ENCODE measurements at places on chromosomes 12 and 14.

GRCh38 chr12:1886396-1887008 lies 31.9 kb downstream of the CACNA2D4 start:
- DNase-seq, result no peak

GRCh38 chr14:49614196-49614595 lies 6.2 kb downstream of the RPL36AL start:
- no peak for DNase-seq

DNA sequence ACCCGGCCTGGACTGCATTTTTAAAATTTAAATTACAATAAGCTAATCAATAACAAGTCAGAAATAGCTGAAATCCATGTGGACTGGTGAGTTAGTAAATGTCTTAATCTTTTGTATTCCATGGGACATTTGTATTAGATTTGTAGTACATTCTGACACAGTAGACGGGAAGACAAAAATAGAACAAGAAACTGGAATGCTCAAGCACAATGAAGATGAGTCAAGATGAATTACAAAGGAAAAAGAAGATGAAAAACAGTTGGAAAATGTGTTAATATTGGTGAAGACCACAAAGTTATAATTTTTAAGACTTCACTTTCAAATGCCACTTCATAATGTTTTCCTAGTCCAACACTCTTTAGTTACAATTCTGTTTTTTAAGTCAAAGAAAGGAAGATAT lies 97.8 kb upstream of the FERMT2 start:
- DNase-seq, result no peak

DNA sequence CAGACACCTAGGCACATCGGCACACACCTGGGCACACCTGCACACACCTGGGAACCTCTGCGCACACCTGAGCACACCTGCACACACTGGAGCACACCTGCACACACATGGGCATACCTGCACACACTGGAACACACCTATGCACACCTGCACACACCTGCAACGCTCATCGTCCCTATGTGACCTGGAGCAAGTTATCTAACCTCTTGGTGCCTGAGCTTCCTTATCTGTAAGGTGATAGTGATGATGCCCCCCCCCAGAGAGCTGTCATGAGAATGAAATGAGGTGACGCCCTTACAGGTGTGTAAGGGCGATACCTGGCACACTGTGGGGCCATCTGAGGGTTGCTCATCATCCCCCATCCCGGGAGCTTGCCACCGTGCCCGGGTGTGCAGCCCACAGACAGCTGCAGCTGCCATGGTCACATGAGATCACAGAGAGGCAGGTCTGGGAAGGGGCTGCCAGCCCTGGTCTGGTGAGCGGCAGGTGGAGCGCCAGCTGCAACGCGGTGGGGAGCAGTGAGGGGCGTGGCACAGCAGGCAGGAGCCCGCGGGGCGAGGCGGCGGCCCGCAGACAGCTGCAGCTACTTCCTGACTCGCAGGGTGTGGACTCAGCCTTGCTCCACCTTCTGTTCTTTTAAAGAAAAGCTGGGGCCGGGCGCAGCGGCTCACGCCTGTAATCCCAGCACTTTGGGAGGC lies 59.9 kb upstream of the FBRSL1 start:
- DNase-seq, result no peak

DNA sequence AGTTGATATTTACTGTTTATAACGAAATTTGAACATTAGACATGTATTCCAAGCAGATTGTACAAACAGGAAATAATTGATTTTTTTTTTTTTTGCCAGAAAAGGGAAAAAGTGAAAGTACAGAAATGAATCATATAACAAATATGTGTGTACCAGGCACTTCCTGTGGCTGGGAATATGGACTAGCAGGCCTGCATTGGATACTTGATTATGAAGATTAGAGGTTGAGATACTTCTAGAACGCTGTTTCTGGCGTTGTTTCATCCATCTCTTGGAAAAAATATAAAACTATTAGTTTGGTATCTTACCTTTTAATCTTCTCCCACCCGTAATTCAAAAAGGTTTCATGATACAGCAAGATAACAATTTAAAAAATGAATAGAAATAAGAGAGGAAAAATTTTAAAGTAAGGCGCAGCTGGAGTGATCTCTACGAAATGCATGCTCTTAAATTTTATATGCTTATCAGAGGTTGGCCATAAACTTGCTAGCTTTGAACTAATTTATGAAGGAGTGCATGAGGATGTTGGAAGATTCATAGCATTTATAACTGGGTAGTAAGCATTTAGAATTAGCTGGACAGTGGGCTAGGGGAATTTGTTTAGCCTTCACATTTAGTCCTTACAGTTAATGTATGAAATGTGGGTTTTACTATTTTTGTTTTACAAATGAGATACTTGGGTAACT lies 90.8 kb downstream of the AEBP2 start:
- no peak for DNase-seq

GRCh38 chr12:51403681-51404136 lies 12.5 kb upstream of the GALNT6 start:
- no peak for DNase-seq

DNA sequence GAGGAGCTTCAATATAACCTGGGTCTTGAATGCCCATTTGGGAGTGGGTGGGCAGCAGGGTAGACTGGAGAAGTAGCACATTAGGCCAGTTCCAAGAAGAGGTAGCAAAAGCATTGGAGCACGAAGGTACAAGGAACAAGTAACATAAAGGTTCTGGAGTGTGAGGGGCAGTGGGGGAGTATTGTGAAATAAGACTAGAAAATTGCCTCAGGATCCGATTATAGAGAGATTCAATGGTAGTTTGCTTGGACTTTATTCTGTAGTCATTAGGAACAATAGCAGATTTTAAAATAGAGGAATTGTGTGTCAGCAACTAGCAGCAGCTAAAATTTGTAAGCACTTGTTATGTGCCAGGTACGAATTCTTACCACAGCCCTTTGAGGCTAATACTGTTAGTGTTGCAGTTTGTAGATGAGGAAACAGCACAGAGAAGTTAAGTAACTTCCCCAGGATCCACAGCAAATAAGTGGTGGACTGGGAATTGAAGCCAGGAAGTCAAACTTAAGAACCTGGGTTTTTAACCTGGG lies 61.8 kb downstream of the PPFIBP1 start:
- DNase-seq, result no peak

GRCh38 chr12:96495841-96496545 lies 6.6 kb downstream of the CFAP54 start:
- DNase-seq, result no peak

DNA sequence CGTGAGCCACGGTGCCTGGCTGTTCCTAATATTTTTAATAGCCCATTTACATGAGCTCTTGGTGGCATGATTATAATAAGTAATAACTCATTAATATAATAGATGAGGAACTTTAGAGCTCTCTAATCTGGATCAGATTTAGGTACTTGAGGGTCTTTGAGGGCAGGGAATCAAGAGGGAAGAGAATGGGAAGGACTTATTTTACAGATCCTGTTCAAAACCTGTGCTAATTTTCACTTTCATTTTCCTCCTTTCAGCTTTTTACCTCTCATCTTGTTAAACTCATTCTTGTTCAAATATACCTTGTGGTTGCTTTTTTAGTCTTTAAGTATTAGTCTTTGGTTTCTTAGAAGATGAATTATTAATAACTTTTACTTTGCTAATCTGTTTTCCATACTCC lies 5.6 kb downstream of the NECAP1 start:
- no peak for DNase-seq

GRCh38 chr14:50363714-50364111 lies 33.0 kb downstream of the CDKL1 start:
- no peak for DNase-seq

DNA sequence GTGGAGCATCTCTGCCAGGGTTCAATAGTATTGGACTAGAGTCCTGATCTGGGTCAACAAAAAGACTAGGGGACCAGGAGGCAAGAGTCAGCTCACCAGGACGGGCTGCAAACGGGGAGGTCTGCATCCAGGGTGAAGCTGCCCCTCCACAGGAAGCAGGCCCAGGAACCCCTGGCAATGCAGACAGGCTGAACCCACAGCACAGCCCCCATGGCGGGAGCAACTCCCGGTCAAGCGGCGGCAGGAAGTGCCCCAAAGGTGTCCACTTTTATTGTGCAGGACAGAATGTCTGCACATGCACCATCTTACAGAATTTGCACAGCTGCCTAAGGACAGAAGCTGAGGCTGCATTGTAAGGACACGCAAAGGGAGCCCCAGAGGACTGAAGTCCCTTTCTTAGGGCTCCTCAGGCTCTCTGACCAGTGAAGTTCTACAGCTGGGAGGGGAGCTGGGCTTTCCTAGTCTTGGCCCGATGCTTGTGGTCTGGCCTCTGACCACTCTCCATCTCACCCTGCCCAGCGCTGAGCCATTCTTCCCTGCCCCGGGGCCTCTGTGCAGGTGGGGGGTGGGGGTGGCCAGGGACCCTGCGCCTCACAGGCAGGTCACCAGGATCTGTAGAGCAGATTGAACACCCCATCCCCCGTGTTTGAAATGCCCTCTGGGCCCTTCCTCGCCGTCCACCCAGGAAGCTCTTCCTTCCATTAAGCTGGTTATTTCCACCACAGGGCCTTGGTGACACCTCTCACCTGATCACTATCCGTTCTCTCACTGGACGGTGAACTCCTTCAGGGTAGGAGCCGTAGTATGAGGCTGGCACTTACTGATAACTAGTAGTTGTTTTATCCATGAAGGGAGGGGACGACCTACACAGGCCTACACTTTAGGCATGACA lies 75.9 kb downstream of the NINJ2 start:
- DNase-seq, result no peak

GRCh38 chr12:85872497-85873091 lies 1.5 kb upstream of the NTS start:
- no peak for DNase-seq

- DNase-seq, result no peak
Observed at GRCh38 chr12:131138638-131139362, 185.1 kb downstream of the ADGRD1 start.

GRCh38 chr12:90124914-90125313 lies 416.3 kb upstream of the ATP2B1 start:
- no peak for DNase-seq

DNA sequence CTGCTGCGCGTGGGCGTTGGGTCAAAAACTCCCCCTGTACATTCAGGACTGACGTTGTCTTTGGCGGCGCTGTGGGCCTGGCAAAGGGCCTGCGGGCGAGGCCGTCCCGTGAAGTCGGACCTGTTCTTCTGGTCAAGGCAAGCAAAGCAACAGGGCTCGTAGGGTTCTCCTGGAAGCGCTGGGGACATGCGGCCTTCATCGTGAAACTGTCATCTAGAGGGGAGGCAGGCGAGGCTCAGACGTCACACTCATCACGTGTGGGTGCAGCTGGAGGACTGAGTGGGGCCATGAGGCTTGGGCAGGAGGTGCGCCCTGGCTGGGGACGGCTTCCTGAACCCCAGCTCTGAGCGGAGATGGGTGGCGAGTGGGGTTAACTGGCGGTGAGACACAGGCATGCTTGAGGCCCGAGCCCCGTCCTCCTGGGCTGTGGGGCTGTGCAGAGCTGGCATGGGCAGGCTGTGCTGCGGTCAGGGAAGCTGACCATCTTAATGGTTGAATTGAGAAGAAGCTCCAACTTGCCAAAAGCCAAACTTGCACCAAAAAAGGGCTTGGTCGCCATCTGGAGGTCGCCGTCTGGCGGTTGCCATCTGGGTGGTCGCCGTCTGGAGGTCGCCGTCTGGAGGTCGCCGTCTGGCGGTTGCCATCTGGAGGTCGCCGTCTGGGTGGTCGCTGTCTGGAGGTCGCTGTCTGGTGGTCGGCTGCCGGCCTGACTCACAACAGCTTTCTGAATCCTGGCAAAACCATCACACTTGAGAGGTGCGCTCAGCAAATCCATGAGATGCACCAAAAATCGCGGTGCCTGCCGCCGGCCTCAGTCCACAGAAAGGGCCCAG lies 66.2 kb downstream of the NOC4L start:
- DNase-seq, result no peak

DNA sequence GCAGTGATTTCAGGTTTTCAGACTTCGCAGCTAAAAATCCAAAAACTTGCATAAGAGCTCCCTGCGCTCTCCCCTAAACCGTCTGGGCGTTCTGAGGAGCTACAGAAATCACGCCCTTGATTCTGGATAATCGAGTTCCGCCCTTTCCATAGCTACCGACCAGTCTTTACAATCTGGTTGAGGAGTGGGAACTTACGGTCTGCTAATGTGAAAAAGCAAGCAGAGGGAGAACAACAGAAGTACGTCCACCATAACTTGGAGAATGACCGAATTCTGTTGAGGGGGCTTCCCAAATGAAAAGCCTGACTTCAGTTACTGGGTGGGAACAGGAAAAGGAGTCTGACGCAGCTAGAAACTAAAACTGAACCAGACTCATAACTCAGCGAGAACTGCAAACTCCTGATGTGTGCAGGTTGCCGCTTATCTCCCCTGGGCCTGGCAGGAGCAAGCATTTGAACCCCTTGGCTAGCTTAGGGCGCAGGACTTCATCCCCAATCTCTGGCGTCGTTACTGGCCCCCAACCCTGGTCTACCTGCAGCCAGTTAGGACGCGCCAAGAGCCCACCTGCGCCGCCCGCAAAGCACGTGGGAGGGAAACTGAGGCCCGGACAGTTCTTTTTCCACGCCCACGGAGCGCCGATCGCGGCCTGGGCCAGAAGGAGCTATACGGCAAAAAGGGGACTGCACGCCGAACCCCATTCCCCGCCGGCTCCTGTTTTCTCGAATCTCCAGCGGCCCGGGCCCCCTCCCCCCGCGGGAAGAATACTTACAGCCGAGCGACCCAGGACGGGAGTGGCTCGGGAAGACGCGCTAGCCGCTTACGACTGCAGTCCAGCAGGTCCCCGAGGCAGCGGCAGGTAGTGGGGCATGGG lies 838 bp downstream of the LRIG3 start:
- DNase-seq, result no peak

DNA sequence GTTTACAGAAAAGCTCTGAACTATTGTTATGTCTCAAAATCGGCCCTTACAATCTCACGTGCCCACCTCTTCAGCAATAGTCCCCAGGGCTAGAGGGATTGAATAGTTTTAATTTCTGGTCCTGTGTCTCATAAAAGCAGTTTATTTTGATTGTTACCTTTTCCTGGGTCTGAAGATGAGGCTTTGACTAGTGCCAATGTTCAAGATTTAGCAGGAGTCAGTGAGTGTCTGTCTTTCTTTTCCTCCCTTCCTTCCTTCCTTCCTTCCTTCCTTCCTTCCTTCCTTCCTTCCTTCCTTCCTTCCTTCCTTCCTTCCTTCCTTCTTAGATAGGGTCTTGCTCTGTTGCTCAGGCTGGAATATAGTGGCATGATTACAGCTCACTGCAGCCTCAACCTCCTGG lies 24.7 kb upstream of the SOCS2 start:
- no peak for DNase-seq

DNA sequence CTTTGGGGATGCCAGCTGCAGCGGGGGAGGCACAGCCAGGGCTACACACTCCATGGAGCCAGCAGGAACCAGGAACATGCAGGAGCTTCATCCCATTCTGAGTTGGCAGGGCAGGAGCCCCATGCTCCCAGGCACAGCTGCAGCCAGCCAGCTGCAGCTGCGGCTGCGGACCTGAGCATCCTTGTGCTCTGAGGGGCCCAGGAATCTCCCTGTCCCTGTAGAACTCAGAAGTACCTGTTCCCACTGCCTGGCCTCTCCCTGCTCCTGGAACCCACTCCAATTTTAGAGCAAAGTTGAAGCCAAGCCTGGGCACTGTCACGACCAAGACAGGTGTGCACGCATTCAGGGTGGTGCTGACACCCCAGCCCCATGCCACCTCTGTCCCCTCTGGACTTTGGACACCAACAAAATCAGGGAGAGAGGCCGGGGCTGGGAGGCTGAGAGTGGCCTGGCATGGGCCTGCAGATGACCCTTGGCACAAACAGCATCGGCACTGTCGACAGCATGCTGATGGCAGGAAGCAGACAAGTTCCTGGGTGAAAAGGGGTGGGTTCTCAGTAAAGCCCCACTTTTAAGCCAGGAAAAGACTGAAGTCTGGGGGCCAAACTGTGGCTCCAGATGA lies 257.3 kb upstream of the LRFN5 start:
- no peak for DNase-seq

All from stimulated activated CD4-positive, alpha-beta T cell treated with anti-CD3 and anti-CD28 coated beads, Interleukin-1b, Interleukin-23, amount 100 ng/mL, for 24 hours (primary cell).